ENCODE measurements at places on chromosomes 7 and 10. TPM values are rescaled to one million over a fixed set of nuclear protein-coding genes. Genes with fewer than 3 reads are reported as not detected.

GRCh38 chr10:118746246-118746645 lies 8.5 kb downstream of the CACUL1 start:
- H3K36me3 ChIP-seq = no peaks in the 10 kb centered on the region
- DNase-seq = no peak
- H3K4me3 ChIP-seq = no peak overlapping the region
- H3K27ac ChIP-seq = no peak overlapping the region
- no peaks in the 10 kb centered on the region for H3K27me3 ChIP-seq
- no peaks in the 10 kb centered on the region for H3K4me1 ChIP-seq

DNA sequence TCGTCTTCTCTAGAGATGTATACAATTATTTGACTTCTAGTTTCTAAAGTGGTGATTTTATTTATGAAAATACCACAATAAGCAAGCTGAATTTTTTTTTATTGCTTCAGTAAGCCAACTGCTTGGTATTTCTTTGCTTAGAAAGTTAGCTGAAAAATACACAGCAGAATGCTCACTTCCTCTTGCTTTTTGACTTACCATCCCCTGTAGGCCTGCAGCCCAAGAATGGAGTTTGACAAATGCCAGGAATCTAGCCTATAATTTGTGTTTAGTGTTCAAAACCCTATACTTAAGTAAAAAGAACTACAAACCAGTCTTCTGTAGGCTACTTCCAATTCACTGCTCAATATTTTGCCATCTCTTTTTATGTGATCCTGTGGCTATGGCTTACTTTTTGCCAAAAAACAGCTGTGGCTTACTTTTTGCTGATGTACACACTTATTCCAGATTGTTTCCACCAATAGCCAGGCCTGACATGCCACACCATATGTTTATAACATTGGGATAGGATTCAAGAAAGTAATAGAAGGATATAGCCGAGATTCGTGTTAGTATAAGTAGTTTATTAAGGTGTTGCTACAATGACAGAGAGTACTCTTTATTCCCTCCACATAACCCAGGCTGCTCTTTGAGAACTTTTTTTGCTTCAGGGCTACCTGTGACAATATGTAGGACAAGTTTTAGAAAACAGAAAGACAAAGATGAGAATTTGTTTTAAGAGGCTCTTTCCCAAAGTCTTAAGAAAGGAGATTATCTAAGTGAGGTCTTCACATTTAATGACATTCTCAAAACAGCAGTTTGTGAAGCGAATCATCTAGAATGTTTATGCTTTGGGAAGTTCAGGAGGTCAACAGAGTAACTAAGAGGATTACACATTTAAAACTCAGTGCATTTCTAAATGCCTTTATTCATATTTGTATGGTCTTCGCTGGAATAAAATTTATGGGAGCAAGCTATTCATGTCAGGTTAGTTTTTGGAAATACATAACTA lies 263.9 kb upstream of the FZD1 start:
- DNase-seq = no peak
- H3K36me3 ChIP-seq = no peaks in the 10 kb centered on the region
- H3K4me1 ChIP-seq = no peaks in the 10 kb centered on the region
- H3K27ac ChIP-seq = no peak overlapping the region
- H3K27me3 ChIP-seq = no peaks in the 10 kb centered on the region

GRCh38 chr7:92404170-92404614 lies 43.1 kb upstream of the GATAD1 start:
- no peak overlapping the region for H3K27ac ChIP-seq
- no peaks in the 10 kb centered on the region for H3K36me3 ChIP-seq
- H3K4me1 ChIP-seq = peaks cover 11% of the 10 kb centered on the region

TMEM130 gene
- not detected for total RNA-seq

PRPS1L1 gene
- not detected for total RNA-seq

Measured in right lobe of liver (tissue), 6 donors.